ENCODE measurements at places on chromosomes 12 and 14. TPM values are rescaled to one million over a fixed set of nuclear protein-coding genes. Genes with fewer than 3 reads are reported as not detected.
A peak's percentile ranks its signal among the peaks of the same experiment; 100 is the strongest.

- DNase-seq = peak; percentile 77
These were observed 62.1 kb downstream of the TNFAIP2 start for GRCh38 chr14:103185051-103186029.

GRCh38 chr14:96783915-96784224 lies 13.3 kb upstream of the VRK1 start:
- DNase-seq = peak; percentile 14

DNA sequence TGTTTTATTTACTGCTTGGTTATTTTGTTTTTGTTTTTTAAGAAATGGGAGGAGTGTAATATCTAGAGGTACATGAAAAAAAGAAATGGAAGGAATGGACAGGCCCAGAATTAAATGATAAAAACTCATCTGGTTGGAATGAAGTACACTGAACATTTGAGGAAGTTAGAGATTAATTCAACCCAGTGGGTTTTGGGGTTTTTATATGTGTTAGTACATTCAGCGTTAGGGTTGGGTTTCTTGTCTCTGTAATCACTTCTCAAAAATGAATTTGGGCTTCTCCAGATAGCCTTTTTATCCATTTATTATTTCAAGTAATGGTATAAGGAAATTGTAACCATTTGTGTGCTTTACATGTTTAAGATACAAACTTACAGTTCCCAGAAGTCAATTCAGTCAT lies 19.5 kb upstream of the NUP107 start:
- DNase-seq = no peak

DNA sequence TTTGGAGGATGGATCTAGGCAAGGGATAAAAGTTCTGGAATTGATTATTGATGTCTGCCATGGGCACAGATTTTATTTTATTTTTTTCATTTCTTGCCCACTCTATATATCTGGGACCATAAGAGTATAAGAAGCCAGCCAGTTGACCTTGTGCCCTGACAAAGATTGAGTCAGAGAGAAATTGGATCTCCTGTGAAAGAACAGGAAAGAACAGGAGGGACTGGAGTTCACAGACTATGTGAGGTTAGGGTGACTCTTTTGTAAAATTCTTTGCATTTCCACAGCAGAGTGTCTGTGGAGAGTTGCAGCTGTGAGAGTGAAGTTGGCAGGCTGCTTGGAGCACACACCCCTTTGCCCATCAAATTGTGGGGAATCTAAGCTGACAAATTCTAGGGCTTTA lies 358.4 kb upstream of the TBX3 start:
- no peak for DNase-seq

Gene CAPS2
- 1.1 TPM for total RNA-seq

Gene CCNB1IP1
- 168 TPM for total RNA-seq

DNA sequence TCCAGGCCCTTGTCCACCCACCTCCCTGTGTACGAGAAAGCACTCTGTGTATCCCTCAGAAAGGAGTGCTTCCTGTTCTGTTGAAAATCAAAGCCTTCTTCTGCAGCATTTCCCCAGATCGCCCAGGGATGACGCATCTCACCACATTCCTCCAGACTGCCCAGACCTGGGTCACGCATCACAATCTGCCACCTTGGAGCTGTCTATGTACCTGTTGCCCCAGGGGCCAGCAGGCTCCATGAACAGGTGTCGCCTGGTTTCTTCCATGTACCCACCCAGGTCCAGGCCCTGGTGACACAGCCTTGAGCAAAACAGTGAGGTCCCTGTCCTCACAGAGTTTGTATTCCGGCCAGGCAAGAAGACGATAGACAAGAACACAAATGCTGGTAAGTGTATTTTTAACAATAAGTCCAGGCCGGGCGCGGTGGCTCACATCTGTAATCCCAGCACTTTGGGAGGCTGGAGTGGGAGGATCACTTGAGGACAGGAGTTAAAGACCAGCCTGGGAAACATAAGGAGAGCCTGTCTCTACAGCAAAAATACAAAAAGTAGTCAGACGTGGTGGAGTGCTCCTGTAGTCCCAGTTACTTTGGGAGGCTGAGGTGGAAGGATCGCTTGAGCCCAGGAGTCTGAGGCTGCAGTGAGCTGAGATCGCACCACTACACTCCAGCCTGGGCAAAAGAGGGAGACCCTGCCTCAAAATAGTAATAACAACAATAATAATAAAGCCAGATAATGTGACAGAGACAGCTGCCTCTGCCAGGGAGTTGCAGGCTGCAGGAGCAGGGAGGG lies 6.8 kb upstream of the PPP1R13B start:
- no peak for DNase-seq

GRCh38 chr12:105409279-105409678 lies 78.8 kb downstream of the C12orf75 start:
- no peak for DNase-seq

Gene NKX2-1
- 4.1 TPM for total RNA-seq

- DNase-seq = no peak
These were observed 30.0 kb downstream of the SCARB1 start for GRCh38 chr12:124833693-124834122.

DNA sequence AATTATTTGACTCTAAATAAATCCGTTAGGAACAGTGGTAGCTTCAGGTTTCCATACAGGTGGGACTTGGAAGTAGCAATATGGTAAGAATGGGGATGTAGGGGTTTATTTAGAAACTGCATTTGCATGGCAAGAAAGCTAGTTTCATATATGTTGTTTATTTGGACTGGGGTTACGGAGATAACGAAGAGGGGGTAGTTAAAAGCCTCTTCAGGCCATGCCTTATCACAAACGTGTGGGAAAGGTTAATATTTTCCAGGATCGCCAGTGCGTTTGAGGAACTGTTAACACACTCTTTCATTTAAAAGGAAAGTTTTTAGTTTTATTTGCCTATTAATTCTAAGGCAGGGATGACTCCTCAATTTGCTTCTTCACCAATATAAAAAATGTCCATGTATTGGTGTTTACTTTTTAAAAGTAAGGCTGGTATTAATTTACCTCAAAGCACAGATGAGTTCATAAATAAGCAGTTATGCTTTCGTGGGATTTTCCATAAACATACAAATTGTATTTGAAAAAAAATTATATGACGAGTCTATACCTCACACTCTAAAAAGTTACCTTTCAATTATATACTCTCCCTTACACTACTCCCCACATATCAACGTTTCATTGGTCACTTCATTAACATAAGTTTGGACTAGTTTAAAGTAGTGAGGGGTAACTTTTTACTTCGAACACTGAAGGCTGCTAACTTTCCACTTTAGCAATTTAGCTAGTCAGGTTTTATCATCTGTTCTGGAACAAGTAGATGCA lies 814 bp downstream of the RAB2B start:
- no peak for DNase-seq

DNA sequence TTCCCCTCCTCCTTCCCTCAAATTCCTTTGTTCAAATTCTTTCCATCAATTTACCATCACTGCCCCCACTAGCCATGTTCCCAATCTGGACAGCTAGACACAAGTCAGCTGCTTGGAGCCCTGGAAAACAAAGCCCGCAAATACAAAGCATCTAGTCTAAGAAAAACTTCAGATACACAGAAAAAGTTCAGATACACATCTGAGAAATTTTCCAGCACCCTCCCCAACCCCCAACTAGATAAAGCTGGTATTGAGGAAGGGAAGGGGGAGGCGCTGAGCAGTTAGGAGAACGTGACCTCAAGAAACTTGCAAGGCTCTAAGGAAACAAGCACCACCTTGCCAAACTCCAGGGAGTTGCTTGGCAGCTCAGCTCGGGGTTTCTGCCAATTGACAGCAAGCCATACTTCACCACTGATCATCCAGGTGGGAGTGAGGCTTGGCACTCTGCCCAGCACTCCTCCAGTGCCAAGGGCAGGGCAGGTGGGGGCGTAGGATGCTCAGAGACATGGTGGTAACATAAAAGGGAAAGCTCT lies 5.1 kb upstream of the CNIH1 start:
- peak; percentile 75 for DNase-seq

DNA sequence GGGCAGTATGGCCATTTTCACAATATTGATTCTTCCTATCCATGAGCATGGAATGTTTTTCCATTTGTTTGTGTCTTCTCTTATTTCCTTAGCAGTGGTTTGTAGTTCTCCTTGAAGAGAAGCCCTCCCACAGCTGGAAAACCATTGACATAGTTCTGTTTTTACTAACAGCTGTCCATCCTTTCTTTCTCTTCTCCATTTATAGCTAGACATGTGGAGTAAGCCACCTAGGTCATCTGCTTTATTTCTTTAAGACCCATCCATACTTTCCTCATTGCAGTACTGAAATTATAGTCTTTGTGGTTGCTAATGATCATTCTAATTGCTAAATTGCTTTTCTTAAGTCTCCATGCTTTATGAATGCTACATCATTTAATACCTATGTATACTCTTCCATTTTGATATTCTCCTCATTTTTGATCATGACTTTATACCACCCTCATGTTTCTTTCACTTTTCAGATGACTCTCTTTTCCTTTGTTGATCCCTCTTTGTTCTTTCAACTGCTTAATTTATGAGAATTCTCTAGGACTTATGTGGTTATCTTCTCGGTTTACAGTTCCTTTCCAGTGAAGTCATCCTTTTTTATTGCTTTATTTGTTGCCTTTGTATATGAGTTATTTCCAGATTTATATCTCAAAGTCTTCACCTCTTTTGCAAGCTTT lies 114.2 kb downstream of the PCNX1 start:
- DNase-seq = no peak

DNA sequence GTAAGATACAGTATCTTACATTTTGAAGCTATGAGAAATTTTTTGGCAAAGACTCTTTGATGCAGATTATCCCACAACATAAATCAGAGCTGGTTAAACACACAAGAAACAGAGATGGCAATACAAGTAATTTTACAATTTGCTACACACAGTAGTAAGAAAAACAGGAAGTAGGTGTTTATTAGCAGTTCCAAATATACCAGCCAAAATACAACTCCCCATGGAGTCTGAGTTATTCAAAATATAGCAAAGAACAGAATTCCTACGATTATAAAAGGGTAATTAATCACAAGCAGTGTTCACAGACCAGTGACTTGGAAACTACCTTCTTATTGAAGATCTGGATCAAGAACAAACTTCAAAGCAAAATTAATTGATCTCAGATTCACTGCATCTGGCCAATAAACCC lies 83.9 kb downstream of the BMP4 start:
- DNase-seq = no peak

DNA sequence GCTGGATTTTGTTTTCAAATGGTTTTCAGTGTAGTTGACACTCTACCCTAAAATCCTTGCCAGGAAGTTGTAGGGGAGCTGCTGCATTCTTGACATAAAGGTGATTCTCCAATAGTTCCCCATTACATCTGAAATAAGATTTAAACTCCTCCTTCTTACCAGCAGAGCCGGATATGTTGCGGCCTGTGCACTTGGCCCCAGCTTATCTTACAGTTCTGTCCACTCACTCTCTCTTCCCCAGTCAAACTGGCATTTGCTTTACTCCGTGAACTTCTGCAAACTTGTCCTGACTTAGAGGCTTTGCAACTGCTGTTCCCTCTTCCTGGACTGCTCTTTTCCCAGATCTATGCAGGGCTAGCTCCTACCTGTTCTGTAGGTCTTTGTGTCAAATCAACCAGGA lies 929.5 kb downstream of the VRK1 start:
- DNase-seq = no peak

GRCh38 chr14:98069712-98070171 lies 1202.3 kb downstream of the BCL11B start:
- DNase-seq = peak; percentile 96

- DNase-seq = no peak
These were observed 16.2 kb downstream of the PXN start for GRCh38 chr12:120249266-120249874.

GRCh38 chr14:60204843-60205774 lies 39.9 kb upstream of the DHRS7 start:
- DNase-seq = no peak

Gene REM2
- total RNA-seq = under 0.01 TPM

DNA sequence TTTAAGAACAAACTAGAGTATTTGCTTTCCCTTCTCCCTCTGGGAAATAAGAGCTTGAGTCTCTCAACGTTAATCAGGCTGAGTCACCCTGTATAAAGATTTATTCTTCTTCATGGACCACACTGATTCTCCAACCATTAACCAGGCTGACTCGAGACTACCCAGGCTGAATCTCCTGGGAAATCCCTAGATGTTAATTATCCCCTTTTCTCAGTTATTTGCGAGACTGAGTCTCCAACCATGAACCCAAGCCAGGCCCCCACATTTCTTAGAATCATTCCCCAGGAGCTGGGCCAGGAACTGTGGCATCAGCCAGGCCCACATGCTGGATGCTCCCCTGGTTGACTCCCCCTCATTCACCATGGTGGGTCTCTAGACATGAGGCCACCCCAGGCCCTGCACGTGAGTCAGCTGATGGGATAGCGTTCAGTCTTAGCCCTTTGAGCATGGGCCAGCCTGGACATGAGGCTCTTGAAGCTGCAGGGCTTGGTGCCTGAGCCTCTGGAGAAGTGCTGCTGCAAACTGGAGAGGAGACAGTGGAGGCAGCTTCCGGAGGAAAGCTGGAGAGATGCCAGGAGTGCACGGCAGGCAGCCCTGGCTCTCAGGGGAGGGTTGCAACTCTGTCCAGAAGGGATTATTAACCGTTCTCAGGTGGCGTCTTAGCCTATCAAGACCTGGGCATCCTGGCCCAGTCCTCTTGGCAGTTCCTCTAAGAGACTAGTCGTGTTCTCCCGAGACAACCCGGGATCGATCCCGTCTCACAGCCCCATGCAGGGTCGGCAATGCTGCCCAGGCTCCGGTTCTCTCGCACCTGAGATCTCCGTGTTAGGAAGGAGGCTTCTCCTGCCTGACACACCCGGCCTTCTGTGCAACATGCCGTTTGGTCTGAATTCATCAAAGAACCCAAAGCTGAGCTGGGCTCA lies 296.6 kb downstream of the ADGRD1 start:
- no peak for DNase-seq

DNA sequence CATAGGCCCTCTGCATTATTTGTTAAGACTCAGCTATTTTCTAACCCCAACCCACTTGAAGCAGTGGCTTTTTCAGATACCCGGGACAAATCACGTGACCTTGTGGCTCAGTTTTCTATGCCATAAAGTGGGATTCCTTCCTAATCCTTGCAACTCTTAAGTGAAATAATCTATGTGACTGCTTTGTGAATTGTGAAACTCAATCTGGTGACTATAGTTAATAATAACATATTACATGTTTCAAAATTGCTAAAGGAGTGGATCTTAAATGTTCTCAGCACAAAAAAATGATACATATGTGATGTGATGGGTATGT lies 17.3 kb downstream of the EML1 start:
- DNase-seq = no peak

DNA sequence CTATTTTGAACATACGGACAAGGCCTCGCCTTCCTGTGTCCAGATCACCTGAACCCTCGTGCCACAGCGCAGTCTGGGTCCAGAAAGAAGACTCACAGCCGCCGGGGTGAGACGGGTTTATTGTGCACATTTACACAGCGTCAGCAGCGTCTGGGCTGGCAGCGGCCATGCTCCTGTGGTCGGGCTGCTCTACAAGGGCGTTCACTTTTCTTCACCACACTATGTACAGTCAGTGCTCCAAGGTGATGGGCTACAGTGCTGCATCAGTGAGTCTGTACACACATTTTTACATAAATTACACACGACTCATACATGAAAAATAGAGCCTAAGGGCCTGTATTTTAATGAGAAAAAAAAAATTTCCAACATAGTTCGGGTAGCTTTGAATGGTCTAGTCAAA lies 18.0 kb downstream of the ZFYVE21 start:
- DNase-seq = peak; percentile 57

Gene FAM186B
- 0.26 TPM for total RNA-seq

- DNase-seq = no peak
These were observed 13.7 kb upstream of the VPS37B start for GRCh38 chr12:122909442-122910288.

Gene PRICKLE1
- 2.4 TPM for total RNA-seq

GRCh38 chr14:33566082-33566481 lies 384.8 kb downstream of the EGLN3 start:
- no peak for DNase-seq

GRCh38 chr14:61525293-61526011 lies 169.9 kb upstream of the HIF1A start:
- DNase-seq = peak; percentile 100

Gene GDF3
- not detected for total RNA-seq

All from bronchial epithelial cell (primary cell).